ENCODE measurements at places on chromosomes 13 and 19. TPM values are rescaled to one million over a fixed set of nuclear protein-coding genes. Genes with fewer than 3 reads are reported as not detected.

- H3K27ac ChIP-seq: no peak overlapping the region
- no peaks in the 10 kb centered on the region for H3K27me3 ChIP-seq
- DNase-seq: peak; percentile 16
- peaks cover 48% of the 10 kb centered on the region for H3K4me1 ChIP-seq
- no peak overlapping the region for H3K4me3 ChIP-seq
Observed at GRCh38 chr13:114017028-114017630, 43.3 kb upstream of the C13orf46 start.

DNA sequence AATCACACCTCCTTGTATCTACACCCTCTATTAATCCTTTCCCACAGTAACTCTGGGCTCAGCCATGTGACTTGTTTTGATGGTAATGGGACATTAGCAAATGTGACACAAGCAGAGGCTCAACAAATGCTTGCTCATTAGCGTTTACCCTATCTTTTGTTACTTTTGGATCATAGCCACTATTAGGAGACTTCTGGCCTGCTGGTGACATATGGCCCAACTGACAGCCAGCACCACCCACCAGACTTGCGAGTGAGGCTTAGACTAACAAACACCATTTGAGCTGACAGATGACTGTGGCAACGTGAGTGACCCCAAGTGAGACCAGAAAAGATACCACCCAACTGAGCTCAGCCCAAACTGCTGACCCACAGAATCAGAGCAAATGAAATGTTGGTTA lies 154.1 kb downstream of the OLFM4 start:
- no peaks in the 10 kb centered on the region for H3K4me1 ChIP-seq
- no peak overlapping the region for H3K27ac ChIP-seq
- H3K4me3 ChIP-seq: no peak overlapping the region
- H3K27me3 ChIP-seq: no peaks in the 10 kb centered on the region

Gene CLC
- 0.83 TPM for total RNA-seq

DNA sequence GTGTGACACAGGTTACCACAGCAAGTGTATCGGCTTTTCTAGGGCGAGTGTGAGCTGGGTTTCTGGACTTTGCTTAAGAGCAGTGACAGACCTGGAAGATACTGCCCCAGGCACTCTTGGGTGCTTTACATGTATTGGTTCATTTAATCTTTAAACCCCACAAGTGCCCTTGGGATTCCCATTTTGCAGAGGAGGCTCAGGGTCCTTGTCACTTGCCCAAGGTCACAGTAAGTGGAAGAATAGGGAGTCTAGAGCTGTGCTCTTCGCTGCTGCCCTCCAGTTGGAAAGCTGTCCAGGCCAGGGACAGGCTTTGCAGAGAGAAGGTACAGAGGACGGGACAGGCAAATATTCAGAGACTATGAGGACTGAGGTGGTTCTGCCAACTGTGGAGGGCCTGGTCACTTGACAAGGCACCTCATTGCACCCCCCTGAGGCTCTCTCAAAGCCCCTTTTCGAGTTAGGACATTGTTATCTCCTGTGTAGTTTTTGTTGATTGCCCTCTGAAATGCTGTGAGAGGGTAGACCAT lies 42.4 kb downstream of the BBC3 start:
- DNase-seq: no peak
- no peak overlapping the region for H3K4me3 ChIP-seq
- no peaks in the 10 kb centered on the region for H3K27me3 ChIP-seq
- peaks cover 74% of the 10 kb centered on the region for H3K36me3 ChIP-seq
- H3K4me1 ChIP-seq: no peaks in the 10 kb centered on the region

Gene CYP2A6
- total RNA-seq: 0.31 TPM

DNA sequence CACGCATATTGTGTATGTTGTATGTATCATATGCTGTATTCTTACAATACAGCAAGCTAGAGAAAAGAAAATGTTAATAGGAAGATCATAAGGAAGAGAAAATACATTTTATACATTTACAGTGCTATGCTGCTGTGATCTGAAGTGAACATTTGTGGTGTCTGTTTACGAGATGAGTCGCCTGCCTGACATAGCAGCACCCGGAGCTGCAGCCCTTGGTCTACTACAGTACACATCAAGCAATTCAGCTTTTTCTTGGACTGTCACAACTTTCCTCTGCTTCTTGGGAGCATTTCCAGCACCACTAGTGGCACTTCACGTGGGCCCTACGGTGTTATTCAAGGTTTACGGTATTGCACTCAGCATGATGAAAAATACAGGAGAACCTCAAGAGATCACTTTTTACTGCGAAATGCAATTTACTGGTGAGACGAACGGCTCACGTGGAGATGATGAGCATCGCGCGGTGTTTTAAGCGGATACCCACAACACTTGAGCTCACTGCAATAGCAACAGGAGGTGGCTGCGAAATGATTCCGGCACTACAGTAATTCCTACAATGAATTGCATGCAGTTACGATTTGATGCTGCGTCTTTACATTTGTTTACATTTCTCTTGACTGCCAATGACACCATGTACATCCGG lies 308.4 kb downstream of the FGF9 start:
- no peak overlapping the region for H3K27ac ChIP-seq
- no peaks in the 10 kb centered on the region for H3K36me3 ChIP-seq
- H3K4me1 ChIP-seq: no peaks in the 10 kb centered on the region
- H3K27me3 ChIP-seq: peaks cover 27% of the 10 kb centered on the region
- no peak for DNase-seq

Data from K562 (cell line).